EL (cell line): ENCODE measurements at places on chromosomes 16 and 17.
A peak's percentile ranks its signal among the peaks of the same experiment; 100 is the strongest.

DNA sequence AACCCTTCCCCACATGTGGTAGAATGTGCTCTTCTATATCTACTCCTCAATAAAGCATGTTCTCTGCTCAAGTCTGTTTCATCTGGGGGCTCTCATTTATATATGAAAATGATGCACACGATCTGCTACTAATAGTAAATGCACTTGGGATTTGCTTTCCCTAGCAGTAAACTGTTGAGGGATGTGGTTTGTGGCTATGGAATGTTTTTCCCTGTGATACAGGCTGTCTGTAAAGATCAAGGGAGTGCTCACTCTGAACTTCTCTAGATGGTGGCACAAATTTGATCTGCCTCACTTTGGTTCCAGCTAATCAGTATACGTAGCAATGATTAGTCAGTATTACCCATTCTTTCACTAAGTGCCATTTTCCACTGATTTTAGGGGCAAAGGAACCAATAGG is 18.8 kb downstream of the TAC4 start:
- no peak for DNase-seq

DNA sequence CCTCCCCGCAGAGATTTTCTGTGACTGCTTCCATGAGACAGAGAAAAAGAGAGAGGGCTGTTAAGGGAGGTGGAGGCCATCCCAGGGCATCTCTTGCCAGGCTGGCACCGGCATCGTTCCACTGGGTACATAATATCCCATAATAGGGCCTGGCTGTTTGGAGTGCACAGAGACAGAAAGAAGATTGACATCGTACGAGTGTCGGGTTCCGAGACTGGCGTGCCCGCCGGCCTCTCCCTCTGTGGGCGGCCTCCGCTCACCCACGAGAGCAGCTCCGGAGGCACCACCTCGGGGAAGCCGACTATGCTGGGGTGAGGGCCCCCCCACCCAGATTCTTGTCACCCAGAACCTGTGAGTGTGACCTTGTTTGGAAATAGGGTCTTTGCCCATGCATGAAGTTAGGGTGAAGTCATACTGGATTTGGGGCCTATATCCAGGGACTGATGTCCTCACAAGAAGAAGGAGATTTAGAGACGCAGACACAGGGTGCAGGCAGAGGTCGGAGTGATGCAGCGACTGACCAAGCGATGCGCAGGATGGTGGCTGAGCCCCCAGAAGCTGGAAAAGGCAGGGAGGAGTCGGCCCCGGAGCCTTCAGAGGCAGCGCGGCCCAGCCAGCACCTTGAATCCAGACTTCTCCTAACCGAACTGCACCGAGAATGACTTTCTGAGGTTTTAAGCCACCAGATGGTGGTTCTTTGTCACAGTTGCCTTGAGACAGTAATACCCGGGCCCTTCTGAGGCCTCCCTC is 101.8 kb upstream of the CIBAR2 start:
- no peak for DNase-seq

DNA sequence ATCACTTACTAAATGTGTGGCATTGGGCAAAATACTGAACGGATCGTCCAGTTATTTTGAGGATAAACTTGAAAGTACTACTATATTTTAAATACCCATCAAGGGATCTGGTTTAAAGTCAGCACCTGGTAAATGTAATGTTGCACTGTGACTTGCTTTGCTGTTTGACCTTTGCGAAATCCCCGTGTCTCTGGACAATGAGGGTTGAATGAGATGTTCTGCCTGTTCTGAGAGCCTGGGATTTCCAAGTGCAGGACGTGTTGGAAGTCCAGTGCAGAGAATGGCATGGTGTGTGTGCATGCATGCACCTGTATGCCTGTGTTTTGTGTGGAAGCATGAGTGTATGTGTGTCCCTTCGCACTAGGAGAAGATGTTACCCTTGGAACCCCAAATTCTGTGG is 106.6 kb downstream of the N4BP1 start:
- no peak for DNase-seq

DNA sequence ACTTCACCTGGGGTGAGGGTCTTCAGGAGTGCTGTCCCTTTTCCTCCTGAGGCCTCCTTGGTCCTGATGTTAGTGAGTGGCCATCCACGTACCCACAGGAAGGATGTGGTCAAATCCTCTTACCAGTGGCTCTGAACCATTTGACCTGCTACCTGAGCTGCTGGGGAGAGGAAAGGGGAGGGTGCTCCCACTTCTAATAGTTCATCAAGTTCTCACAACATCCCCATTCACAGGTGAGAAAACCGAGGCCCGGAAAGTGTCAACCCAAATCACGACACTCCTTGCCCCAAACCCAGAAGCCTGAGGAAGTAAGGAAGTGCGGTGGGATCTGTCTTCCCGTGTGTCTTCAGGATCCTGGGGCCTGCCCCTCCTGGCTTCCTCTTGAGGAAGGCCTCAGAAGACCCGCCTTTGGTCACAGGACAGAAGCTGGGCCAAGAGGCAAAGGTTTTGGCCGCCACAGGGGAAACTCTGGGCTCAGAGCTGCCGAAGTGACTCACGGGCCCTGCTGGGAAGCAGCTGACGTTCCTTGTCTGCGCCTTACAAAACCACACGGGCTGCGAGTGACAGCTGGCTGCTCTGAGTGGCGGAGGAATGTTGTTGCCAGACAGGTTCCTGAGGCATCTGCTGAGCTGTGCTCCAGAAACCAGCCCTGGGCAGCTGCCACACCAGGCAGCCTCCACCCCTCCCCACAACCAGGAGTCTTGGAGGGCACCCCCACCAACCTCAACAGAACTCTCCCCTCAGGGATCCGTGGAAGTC is 13.9 kb upstream of the KIFC3 start:
- DNase-seq, result peak; percentile 93

GRCh38 chr16:52488837-52489289 is 58.1 kb downstream of the TOX3 start:
- no peak for DNase-seq

- DNase-seq, result no peak
Measured at GRCh38 chr16:7843261-7843660, 510.6 kb downstream of the RBFOX1 start.

GRCh38 chr17:28426081-28426519 is 20.1 kb upstream of the SLC46A1 start:
- no peak for DNase-seq

DNA sequence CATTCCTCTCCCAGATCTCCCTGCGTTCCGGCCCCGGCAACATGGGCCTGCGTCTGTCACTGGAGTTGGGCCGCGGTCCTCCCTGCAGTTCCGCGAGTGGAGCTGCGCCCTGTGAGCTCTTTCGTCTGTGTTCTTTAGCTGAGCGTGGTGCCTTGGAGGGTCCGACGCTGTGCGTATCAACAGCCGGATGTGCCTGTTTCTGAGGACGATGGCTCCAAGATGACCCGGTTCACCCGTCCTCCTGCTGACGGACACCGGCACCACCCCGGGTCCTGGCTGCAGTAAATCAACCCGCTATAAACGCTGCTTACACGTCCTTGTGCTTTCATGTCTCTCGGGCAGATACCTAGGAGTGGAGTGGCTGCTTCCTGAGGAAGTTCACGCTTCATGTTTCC is 44.8 kb upstream of the GNG13 start:
- DNase-seq, result no peak
